Vagina (tissue), 2 donors: ENCODE measurements at places on chromosomes 4 and X.

GRCh38 chr4:42515156-42515884, 118.0 kb downstream of the SHISA3 start:
- H3K27me3 ChIP-seq, result no peaks in the 10 kb centered on the region
- H3K36me3 ChIP-seq, result no peaks in the 10 kb centered on the region
- no peak for DNase-seq
- H3K4me1 ChIP-seq, result no peaks in the 10 kb centered on the region

DNA sequence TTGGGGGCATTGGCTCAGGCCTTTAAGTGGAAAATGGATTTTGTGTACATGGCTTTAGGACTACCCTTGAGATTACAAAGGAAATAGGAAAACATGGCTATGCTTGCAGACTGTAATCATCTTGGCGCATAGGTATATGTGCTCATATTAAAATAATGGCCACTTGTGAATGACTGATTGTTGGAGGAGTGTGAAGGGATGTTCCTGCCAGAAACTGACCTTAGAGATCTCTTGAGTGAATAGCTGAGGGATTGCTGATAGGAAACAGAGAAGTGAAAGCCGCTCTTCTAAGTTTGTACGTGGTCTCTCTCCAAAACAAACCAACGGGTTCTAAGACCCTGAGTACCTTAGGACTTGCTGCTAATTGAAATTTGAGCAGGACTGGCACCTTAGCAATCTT, 186.0 kb downstream of the MGST2 start:
- DNase-seq, result no peak
- peaks cover 1% of the 10 kb centered on the region for H3K4me1 ChIP-seq
- no peaks in the 10 kb centered on the region for H3K36me3 ChIP-seq
- H3K27me3 ChIP-seq, result no peaks in the 10 kb centered on the region
- H3K27ac ChIP-seq, result no peak overlapping the region
- no peak overlapping the region for H3K4me3 ChIP-seq

DNA sequence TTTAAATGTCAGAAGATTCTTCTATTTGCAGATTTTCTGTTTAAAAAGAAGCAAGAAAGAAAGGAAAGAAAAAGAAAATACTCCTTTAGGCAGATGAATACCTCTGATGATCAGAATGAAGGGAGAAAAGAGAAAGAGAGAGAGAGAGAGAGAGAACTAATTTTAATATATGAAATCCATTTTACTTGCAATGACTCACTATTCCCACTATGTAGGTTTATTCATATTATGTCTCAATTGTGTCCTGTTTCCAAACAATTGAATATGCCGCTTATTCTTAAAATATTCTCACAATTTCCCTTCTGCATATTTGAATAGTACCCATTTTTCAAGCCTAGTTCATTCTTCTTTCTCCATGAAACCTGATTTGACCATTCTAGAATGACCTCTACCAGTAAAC, 11.7 kb downstream of the MEPE start:
- H3K4me3 ChIP-seq, result no peak overlapping the region
- H3K4me1 ChIP-seq, result no peaks in the 10 kb centered on the region
- H3K36me3 ChIP-seq, result no peaks in the 10 kb centered on the region
- H3K27me3 ChIP-seq, result no peaks in the 10 kb centered on the region

- H3K27ac ChIP-seq, result no peak overlapping the region
- DNase-seq, result no peak
- H3K27me3 ChIP-seq, result no peaks in the 10 kb centered on the region
- H3K4me3 ChIP-seq, result no peak overlapping the region
- no peaks in the 10 kb centered on the region for H3K36me3 ChIP-seq
- H3K4me1 ChIP-seq, result no peaks in the 10 kb centered on the region
These were observed 302.5 kb downstream of the RAB28 start for GRCh38 chr4:13181681-13182080.

- H3K4me3 ChIP-seq, result no peak overlapping the region
- no peak overlapping the region for H3K27ac ChIP-seq
- peaks cover 13% of the 10 kb centered on the region for H3K4me1 ChIP-seq
- DNase-seq, result no peak
- H3K27me3 ChIP-seq, result no peaks in the 10 kb centered on the region
- H3K36me3 ChIP-seq, result no peaks in the 10 kb centered on the region
These were observed 245.8 kb downstream of the ADAMTS3 start for GRCh38 chr4:72323227-72323626.

- DNase-seq, result no peak
- no peaks in the 10 kb centered on the region for H3K27me3 ChIP-seq
- H3K27ac ChIP-seq, result no peak overlapping the region
- H3K4me1 ChIP-seq, result no peaks in the 10 kb centered on the region
These were observed 36.2 kb downstream of the PAPSS1 start for GRCh38 chr4:107683873-107684272.

DNA sequence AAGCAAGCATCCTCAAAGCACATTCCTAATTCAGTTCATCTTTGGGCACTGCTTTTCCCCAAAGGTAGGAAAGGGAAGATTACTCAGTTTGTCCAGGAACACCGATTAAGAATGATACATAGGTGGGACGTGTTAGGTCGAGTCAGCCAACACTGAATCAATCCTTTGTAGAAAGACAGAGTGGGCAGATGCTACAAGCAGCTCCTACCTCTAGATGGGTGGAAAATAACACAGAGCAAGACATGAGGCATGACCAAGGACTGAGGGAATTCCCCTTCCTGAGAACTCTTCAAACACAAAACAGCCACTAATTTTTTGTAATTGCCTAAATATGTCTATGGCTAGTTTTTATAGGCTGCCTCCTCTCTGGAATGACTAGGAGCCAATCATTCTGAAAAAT, 331.7 kb downstream of the HNRNPD start:
- no peaks in the 10 kb centered on the region for H3K36me3 ChIP-seq
- peaks cover 4% of the 10 kb centered on the region for H3K4me1 ChIP-seq
- no peak for DNase-seq
- H3K27ac ChIP-seq, result no peak overlapping the region
- H3K27me3 ChIP-seq, result no peaks in the 10 kb centered on the region

DNA sequence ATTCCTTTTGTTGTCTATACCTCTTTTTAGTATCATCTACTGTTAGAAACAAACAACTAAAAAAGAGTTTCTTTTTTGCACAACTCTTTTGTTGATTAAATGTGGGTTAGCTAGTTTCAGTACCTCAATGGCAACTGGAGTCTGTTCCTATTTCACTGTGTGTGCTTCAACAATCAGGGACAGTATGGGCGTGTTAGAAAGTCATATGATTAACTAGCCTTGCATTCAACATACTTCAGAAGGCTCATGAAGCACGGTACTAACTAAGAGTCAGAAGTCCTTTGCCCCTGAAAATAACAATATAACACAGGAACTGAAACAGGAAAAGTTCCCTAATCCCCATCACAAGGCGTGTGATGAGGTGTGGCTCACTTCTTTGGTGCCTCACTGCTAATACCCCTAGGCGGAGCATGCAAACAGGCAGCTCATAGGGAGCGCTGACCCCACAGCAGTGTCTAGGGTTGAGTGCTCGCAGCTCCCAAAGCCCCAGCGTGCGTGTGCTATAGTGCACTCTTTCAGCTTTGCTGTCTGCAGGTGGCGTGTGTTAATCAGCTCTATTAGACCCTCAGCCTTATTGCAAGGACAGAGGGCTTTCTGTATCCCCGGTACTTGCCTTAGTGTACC, 203.1 kb upstream of the NDST3 start:
- H3K4me1 ChIP-seq, result no peaks in the 10 kb centered on the region
- DNase-seq, result no peak
- H3K4me3 ChIP-seq, result no peak overlapping the region
- no peaks in the 10 kb centered on the region for H3K36me3 ChIP-seq

DNA sequence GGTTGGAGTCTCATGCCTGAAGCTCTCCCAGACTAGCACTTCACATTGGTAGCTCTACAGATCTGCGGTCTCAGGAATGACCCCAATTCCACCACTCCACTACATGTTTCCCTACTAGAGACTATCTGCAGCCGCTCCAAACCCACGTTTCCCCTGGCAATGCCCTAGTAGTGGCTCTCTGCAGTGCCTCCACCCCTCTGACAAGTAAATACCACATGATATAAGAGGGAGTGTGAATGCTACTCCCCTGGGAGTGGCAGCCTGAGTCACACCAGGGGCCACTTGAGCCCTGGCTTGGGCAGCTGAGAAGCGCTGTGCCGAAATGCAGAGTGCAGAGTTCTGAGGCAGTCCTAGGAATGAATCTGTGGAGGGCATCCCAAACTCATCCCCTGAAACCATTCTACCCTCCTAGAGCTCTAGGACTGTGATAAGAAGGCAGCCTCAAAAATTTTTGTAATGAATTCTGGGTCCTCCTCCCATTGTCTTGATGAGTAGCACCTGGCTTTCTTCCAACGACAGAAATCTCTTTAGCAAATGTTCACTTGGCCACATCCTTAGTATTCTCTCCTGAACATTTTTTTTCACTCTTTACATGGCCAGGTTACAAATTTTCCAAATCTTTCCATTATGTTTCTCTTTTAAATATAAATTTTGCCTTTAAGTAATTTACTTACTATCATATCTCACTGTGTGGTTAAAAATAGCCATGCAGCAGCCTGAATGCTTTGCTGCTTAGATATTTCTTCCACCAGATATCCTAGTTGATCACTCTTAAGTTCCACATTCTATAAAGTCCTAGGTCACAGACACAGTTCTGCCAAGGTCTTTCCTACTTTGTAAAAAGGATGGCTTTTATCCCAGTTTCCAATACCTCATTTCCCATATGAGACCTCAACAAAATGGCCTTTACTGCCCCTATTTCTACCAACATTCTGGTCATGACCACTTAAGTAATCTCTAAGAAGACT, 160.2 kb upstream of the CPEB2 start:
- H3K27me3 ChIP-seq, result no peaks in the 10 kb centered on the region
- H3K4me1 ChIP-seq, result no peaks in the 10 kb centered on the region
- H3K27ac ChIP-seq, result peak overlapping the region; percentile 23
- DNase-seq, result no peak
- no peaks in the 10 kb centered on the region for H3K36me3 ChIP-seq

DNA sequence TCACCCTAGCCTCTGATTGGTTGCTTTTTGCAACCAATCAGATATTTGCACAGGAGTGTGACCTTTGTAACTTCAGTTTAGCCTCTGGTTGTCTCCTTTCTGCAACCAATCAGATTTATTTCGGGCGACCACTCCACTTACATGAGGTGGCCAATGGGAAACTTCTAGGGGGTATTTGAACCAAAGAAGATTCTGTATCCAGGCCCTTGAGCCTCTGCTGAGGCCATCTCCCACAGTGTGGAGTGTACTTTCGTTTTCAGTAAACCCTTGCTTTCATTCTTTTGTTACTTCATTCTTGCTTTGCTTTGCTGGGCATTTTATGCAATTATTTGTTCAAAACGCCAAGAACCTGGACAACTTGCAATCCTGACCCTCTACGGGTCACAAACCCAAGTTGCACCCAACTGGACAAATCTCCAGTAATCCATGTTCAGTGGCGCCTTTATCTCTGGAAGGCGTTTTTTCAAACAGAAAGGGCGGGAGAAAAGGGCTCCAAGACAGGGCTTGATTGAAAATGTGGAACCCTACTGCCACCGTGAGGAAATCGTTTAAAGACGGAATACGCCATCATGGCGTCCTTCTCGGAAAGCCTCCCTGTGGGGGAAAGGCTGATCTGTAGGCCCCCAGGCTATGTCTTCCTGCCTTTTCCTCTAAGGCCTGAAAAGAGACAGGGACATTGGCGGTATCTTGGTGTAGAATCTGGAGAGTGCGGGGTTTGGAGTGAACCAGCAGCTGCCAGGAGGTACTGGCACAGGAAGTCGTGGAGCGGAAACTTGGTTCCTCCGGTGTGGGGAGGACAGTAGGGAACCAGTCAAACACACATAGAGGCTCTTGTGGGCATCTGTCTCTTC, 184.6 kb downstream of the OR13H1 start:
- H3K4me3 ChIP-seq, result peak overlapping the region; percentile 48
- H3K4me1 ChIP-seq, result no peaks in the 10 kb centered on the region
- H3K36me3 ChIP-seq, result no peaks in the 10 kb centered on the region
- H3K27ac ChIP-seq, result peak overlapping the region; percentile 82
